ENCODE measurements at places on chromosomes 3 and 15.

- DNase-seq, result no peak
Measured at GRCh38 chr15:89129123-89129815, 41.0 kb downstream of the ABHD2 start.

- DNase-seq, result no peak
Measured at GRCh38 chr3:33717616-33717865, 513 bp downstream of the CLASP2 start.

DNA sequence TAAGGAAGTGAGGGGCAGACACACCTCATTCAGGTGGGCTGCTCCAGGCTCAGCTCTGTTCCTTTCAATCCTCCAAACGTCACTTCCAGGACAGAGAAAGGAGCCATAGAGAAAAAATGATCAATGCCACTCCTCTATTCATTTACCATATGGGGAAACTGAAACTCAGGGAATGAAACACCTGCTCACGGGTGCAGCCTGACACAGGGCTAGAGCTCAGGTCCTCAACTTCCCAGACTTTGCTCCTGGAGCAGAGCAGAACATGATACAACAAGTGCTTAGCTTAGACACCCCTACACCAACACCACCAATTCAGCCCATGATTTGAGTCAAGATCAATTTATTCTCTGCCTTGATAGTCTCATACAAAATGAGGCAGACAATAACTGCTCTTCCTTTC, 58.5 kb upstream of the LPP start:
- DNase-seq, result no peak

- no peak for DNase-seq
Measured at GRCh38 chr3:17339132-17339575, 403.3 kb downstream of the TBC1D5 start.

GRCh38 chr3:45605534-45605933, 11.0 kb downstream of the LIMD1 start:
- DNase-seq, result no peak

DNA sequence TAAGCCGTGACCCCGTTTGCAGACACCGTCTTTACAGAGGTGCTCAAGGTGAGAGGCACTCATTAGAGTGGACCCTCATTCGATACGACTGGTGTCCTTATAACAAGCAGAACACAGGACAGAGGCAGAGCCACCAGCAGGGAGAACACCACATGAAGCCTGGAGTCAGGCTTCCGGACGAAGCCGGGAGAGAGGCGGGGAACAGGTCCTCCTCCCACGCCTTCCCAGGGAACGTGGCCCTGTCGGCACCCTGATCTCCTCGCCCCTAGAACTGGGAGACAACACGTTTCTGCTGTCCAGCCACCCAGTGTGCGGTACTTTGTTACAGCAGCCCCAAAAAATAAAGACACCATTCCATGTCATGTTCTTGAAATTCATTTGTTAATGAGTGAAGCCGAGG, 33.6 kb downstream of the ZDHHC19 start:
- DNase-seq, result no peak

DNA sequence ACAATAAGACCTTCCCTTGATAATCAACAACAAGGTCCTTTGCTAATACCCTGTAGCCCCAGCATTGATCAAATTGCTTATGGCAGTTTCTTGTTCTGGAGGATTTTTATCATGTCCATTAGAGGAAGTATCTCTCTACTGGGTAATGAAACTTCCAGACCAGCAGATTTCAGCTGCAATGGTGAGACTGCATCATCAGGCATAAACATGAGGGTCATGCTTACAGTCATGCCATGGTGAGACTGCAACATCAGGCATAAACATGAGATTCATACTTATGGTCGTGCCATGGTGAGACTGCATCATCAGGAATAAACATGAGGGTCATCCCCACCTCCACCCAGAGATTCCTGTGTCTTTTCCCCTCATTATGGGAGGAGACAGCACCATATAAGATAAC, 129.0 kb upstream of the LIPC start:
- DNase-seq, result no peak

- DNase-seq, result no peak
Measured at GRCh38 chr3:101244212-101244575, 76.2 kb downstream of the IMPG2 start.

DNA sequence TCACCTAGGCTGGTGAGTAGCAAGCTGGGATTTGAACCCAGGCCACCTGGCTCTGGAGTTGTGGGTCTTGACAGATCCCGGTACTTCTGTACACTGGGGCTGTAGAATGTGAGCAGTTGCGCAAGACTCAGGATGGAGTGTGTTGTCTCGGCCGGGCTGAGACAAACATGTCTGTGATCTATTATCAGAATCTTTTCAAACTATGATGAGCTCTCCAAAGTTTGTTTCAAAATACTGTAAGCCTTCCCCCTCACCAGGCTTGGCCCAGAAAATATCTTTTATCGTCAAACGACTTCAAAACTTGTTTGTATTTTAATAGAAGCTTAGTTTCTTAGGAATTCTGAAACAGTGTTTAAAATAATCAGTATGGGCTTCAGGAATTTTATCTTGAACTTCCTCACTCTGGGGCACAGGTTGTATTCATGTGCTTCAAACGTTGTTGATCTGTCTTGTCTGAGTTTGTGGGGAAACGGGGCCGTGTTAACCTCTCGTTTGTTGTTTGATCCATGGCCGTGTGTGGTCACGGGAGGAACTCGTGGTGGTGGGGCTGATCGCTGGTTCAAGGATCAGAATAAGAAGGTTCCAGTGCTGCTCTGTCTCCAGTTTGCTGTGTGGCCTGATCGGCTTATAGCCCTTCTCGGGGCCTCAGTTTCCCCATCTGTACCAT, 40.3 kb upstream of the TFRC start:
- no peak for DNase-seq

DNA sequence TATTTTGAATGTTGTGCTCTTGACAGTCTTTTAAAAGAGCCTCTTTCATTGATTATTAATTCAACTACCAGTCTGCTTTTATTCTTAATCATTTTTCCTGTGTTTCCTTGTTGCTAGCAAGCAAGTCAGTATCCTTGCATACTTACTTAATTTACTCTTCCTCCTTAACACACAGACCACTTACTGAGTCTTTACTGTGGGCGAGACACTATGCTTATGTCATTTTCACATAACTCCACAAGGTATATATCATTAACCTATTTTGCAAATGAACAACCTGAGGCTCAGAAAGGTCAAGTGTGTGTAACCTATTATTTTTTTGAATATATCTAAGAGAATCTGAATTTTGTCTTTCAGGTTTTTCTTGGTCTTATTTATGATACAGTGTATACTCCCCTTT, 130.9 kb downstream of the WDR76 start:
- DNase-seq, result no peak

DNA sequence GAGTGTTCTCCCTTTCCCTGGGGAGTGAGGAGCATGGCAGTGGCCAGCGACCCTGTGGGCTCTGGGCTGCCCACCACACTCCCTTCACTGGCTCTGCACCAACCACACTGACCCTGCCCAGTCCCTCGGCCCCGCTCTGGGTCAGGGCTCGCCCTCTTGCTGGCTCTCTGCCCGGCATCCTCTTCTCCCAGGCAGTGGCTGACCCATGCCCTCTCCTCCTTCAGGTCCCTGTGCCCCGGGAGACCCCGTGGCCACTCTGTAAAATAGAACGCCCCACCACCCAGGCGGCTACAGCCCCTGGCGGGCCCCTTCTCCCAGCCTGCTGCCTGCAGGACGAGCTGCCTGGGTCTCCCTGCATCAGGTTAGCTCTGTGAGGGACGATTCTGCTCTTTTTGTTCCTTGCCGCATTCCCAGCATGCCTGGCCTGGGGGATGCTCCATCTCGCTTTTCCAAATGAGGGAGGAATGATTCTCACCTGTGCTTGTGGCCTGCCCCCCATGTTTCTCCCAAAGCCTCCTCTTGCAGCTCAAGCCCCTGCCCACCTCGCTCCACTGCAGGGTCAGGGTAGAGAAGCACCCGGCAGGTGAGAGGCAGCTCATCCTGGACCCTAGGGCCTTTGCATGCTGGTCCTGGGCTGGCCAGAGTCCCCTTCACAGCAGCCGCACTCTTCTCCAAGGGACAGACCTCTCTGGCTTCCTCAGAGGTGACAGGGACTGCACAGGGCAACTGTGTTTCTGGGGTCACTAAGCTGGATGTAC, 14.5 kb upstream of the CFAP100 start:
- no peak for DNase-seq

- DNase-seq, result no peak
Measured at GRCh38 chr3:28279770-28280169, 38.4 kb downstream of the CMC1 start.

GRCh38 chr3:6172871-6173642, 687.9 kb upstream of the GRM7 start:
- no peak for DNase-seq

DNA sequence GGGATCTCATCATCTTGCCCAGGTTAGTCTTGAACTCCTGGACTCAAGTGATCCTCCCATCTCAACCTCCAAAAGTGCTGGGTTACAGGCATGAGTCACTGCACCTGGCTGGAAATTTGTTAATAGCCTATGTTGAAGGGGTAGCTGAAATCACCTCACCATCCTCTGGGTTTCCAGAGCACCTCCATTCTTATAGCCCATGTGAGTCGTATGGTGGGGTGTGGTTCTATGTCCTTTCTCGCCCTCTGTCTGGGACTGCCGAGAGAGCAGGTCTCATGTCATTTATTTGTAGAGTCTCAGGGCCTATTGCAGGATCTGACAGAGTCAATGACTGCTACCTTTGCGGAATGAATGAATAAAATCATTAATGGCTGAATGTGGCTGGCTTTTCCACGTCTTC, 20.9 kb downstream of the CEMIP start:
- DNase-seq, result no peak

GRCh38 chr15:96047255-96047931, 283.1 kb upstream of the NR2F2 start:
- peak; percentile 47 for DNase-seq

GRCh38 chr15:31222773-31223341, 103.8 kb upstream of the KLF13 start:
- DNase-seq, result no peak

DNA sequence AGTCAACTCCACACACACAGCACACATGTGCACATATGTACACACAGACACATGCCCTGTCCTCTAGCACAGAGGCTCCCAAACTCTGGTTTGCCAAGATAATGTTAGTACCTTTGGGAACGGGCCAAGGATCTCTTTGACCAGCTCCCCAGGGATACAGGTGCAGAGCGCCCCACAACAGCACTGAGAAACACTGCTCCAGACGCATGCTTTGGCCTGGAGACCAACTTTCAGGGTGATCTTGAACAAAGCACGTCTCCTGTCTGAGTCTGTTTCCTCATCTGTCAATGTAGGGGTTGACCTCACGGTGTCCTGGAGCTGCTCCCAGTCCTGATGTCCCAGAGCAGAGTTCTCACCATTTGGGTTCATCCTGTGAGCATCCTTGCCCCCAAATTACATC, 15.9 kb upstream of the SKOR1 start:
- DNase-seq, result no peak

DNA sequence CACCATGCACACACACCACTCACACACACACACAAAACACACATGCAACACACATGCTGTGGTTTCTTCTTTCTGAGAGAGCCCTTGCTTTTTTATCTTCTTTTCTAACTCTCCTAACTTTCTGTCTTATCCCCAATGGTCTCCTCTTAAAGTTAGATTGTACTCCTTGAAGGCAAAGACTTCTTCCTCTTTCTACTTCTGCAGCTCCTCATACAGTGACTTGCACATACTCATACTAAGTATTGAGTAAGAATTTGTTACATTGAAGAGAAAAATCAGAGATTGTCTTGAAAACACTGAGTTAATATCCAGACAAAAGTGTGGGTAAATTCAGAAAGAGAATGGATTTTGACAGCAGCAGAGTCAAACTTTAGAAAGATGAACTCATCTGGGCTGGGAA, 64.4 kb downstream of the GTPBP8 start:
- no peak for DNase-seq

GRCh38 chr15:42727750-42728381, 9.1 kb downstream of the CDAN1 start:
- no peak for DNase-seq

DNA sequence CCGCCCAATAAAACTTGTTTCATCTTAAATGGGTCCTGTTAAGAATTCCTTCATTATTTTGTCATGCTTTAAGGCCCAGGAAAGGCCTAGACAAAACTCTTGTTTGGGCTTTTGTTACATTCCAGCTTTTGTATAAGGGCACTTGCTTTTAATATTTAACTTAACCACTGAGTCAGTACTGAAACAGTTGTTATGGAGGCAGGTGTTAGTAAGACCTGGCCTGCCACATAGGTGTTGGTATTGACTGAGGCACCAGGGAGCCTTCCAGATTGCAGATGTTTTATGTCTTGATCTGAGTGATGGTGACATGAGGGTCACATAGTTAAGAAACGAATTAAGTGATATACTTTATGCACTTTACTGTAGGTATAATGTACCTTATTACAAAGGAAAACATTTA, 274.9 kb upstream of the TGFBR2 start:
- no peak for DNase-seq

DNA sequence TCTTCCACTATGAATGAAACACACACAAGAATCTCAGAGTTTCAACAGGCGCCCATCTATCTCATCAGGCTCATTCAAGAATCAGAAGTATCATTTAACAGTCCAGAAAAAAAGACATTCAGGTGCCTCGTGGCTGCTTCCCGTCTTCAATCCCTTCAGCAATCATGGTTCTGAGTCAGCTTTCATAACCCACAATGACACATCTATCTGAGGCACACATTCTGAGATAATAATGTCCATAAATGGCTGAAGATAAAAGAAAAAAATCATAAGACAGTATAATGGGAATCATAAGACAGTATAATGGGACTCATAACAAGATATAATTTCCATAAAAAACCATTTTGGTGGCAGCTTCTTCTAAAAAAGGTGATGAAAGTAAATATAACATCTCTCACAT, 52.4 kb downstream of the TNIK start:
- no peak for DNase-seq

DNA sequence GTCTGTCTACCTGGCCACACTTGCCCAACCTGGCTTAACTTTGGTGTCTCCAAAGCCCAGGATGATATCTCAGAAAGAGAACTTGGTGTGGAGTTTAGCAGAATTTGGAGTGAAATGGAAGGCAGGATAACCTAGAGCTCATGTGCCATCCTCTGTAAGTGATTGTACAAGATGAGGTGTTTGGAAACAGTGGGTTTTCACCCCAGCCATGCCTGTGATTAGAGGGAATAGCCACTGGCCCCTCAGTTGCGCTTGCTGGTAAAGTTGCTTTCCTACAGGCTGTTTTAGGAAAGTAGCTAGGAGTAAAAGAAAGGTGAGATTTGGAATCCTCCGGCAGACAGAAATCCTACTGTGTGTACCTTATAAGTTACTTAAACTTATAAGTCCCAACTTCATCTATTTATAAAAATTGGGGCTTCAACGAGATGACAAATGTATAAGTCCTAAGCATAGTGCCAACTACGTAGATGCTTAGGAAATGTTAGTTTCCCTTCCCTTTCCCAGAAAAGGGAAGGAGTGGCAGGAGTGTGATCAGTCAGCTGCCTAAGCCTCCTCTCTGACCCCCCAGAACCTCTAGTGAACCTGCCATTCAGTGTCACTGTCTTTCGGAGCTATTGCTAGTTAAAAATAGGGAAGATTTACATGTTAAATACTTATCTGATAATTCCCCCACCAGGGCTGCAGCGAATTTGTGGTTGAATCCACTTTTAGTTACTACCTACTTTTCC, 13.4 kb upstream of the BMF start:
- DNase-seq, result no peak

All from left hindlimb (tissue), 1 donor.